ENCODE measurements at places on chromosomes 2 and 18. TPM values are rescaled to one million over a fixed set of nuclear protein-coding genes. Genes with fewer than 3 reads are reported as not detected.

SEPTIN10 gene
- total RNA-seq: 84.5 TPM

DNA sequence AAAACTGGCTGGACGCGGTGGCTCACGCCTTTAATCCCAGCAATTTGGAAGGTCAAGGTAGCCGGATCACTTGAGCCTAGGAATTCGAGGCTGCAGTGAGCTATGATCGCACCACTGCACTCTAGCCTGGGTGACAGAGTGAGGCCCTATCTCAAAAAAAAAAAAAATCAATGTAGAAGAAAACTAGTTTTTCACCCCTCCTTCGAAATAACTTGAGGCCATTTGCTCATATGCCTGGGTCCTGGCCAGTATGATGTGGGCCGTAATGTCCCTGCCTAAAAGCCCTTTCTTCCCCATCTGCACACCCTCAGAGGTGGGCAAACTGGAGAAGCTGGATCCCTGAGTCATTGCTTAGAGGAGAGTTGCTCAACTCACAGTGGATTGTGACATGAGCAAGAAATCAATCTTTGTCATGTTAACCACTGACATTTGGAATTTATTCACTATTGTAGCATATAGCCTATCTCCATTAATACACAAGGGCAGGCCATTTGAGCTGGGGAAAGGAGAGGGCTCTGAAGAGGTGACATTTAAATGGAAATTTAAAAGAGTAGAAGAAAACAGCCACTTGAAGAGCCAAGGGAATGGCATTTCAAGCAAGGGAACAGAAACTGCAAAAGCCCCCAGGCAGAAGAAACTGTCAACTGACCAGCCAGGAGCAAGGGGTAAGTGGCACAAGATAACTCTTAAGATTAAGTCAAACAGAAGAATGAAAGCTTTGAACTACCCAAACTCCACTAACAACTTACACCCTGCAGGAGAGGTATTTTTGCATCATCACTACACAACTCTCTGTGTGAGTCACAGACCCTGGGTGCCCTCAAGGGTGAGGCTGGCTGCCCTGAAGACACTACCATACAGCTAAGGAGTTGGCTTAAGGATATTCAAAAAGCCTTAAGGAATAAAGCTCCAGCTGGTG lies 7.6 kb upstream of the METTL21A start:
- no peak for DNase-seq

EML6 gene
- total RNA-seq: 6.2 TPM

DNA sequence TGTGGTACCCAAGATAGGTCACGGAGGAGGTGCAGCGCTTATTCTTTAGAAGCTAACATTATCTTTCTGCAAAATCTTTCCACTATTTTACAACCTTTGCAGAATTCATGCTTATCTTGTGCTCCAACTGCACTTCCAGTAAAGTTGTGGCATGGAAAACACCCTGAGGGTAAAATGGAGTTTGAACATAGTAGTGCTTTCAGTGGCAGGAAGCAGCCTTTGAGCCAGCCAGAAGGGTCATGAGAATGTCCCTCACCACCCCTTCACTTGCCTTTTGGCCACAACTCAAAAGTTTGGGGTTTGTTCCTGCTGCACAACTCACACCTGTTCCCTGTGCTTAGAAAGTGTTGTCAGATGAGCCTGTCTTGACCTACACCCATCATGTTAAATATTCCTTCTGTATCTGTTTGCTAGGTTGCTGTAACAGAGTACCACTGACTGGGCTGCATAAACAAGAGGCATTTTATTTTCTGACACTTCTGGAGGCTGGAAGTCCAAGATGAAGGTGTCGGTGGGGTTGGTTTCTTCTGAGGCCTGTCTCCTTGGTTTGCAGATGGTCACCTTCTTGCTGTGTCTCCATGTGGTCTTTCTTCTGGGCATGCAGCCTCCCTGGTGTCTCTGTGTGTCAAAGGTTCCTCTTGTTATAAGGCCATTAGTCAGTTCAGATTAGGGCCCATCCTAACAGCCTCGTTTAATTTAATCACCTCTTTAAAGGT lies 194.1 kb downstream of the SMAD7 start:
- no peak for DNase-seq

SERPINB11 gene
- total RNA-seq: not detected

- DNase-seq: no peak
Measured at GRCh38 chr18:34697891-34698290, 12.2 kb upstream of the DTNA start.
